ENCODE measurements at places on chromosomes 2 and 18.
A peak's percentile ranks its signal among the peaks of the same experiment; 100 is the strongest.

GRCh38 chr2:189982780-189983394 is 79.6 kb downstream of the MSTN start:
- DNase-seq = no peak

DNA sequence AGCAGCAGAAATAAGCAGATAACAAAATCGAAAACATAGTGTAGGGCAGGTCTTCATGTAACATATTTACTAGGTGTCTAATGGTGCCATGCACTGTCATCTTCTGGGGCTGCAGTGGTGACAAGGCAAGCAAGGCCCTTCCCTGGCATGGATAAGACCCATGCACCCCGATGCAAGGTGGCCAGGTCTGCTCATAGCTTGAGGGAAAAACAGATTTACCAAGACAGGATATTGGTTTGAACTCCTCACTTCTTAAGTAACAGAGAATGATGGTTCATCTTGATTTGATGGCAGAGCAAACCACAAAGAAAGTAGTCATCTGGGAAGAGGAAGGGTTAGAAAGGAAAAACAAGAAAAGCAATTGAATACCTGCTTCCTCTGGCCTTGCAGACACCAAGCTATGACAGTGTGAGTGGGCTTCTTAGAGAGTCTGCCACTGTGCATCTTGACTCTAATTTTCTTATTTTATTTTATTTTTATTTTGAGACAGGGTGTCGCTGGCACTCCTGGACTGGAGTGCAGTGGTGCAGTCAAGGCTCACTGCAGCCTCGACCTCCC is 35.8 kb upstream of the EML6 start:
- no peak for DNase-seq

DNA sequence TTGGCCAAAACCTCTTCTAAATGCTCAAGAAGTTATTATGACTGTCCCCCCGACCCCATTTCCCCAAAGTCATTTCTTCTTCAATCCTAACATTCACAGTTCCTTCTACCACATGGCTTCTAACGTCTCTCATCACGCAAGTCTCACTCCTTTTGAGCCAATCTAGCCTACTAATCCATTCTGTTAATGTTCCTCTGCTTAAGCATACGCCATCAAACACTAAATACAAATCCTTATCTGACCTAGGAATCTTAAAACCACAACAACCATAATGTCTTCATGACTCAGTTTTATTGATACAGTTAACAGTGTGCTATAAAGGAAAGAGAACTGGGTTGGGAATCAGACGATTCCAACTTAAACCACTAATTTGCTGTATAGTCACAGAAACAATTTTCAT is 23.9 kb downstream of the HNRNPLL start:
- DNase-seq = peak; percentile 57

GRCh38 chr2:239868556-239869181 is 156.5 kb downstream of the NDUFA10 start:
- DNase-seq = no peak

DNA sequence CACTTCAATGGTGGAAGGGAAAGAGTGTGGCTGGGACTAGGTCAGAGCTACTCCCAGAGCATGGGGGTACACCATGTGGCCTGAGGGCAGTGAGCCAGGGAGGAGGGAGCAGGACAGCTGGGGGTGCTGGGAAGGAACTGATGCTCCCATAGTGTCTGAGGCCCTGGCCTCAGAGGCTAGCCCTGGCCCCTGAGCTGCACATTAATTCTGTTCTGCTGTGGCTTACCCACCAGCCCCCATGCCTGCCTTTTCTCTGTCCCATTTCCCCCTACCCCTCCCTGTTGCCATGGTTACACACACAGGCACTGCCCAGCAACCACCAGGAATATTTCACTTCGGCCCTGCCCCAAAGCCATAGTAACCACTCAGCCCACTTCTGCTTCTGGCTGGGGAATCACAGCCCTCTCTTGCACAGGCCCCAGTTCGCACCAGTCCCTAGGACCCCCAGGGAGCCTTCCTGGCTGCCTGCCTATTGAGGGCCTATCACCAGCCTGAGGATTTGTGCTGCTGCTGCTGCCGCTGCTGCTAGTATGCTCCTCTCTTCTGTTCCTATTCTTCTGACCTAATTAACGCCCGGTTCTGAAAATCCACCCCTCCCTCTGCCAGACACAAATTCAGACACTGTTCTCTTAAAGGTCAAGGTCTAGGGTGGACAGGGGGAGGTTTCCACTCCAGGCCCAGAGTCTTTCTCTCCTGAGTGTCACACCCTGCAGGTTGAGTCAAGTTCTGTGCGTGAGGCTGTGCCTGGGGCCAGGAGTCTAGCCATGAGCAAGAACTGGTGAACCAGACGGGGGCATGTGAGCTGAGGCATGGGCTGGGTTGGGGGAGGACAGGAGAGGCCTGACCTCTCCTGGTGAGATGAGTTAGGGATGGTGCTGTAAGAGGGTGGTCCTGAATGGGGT is 87.1 kb upstream of the MCFD2 start:
- peak; percentile 49 for DNase-seq

DNA sequence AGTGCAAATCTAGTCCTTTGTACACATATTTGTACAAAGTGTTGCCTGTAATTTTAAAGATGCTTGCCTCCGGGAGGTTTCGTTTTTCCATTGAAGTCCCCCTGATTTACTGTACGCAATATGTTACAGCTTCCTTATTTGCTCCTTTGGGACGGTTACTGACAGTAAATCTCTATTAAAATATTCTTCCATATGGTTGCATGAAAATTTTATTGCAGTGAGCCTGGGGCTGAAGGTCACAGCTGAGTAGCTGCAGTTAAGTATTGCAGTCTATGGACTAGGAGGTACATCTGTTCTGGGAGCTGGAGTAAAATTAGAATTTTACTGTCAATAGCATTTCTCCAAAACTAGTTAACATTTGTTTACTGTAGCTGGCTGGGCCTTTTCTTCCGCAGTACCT is 119.2 kb downstream of the ETAA1 start:
- no peak for DNase-seq

- peak; percentile 83 for DNase-seq
Observed at GRCh38 chr18:9673296-9674251, 34.5 kb upstream of the RAB31 start.
